AML-193 (cell line): ENCODE measurements at places on chromosomes 3 and 15.
A peak's percentile ranks its signal among the peaks of the same experiment; 100 is the strongest.

GRCh38 chr3:72538070-72538745, 310.0 kb downstream of the SHQ1 start:
- DNase-seq, result no peak

- peak; percentile 43 for DNase-seq
Observed at GRCh38 chr15:55168350-55168974, 28.3 kb downstream of the RSL24D1 start.

GRCh38 chr3:149077628-149078027, 8.7 kb downstream of the HLTF start:
- DNase-seq, result no peak

DNA sequence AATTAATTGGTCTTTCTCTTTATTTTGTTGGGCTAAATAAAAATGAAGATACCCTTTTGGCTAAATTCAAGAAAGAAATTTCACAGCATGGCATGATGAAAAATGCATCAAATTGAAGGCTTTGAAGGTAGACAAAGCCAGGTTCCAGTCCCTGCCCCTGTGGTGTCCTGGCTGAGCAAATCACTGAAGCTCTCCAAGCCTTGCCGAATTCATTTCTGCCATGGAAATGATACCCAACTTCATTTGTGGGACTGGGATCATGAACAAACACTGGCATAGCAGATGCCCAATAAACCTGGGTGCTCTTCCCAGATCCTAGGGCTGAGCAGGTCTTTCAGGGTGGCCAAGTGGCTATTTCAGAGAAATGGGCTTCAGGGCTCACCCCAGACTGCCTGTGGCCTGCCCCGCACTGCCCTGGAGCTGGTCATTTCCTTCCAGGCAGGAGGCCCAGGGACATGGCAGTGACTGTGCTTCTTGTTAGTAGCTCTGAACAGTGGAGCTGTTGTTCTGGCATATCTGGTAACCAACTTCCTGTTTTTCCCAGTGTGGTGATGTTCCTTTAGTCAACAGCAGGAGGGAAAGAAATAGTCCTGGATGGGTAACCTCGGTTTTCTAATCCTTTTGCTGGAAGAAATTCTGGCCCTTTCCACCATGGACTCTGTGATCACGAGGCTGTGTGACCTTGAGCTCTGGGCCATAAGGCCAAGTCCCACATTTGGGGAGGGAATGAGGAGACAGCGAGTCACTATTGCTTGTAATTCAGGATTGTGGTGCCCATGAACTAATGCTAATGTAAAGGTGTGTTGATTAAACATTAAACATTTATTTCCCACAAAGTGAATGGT, 47.6 kb downstream of the CTDSPL start:
- no peak for DNase-seq

- no peak for DNase-seq
Observed at GRCh38 chr3:9732740-9733115, 1.2 kb downstream of the BRPF1 start.

DNA sequence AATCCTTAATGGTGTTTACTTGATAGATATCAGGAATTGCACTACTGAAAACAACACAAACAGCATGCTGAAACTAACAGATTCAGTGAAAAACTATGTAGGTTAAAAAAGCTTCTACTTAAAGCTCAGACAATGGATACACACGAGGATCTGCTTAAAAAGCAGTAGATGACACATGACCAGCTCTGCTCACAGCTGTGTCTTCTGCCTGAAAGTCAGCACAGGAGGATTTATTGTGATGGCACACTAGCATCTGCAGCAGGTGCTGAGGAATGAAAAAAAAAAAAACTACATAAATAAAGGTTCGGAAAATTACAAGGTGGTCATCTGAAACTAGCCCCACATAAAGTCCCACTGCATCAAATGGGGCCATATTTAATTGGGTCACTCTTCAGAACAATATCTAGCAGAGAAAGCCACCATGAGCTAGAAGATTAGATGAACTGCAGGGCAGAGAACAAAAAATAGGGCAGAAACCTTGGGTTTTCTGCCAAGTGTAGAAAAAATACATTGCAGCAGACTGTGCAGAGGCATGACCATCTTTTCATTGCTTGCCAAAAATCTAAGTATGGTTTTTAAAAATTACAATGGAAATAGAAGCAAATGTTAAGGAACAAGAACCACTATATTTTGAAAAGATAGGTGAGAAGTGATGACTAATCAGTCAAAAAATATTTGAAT, 13.2 kb upstream of the GOLM2 start:
- DNase-seq, result no peak

DNA sequence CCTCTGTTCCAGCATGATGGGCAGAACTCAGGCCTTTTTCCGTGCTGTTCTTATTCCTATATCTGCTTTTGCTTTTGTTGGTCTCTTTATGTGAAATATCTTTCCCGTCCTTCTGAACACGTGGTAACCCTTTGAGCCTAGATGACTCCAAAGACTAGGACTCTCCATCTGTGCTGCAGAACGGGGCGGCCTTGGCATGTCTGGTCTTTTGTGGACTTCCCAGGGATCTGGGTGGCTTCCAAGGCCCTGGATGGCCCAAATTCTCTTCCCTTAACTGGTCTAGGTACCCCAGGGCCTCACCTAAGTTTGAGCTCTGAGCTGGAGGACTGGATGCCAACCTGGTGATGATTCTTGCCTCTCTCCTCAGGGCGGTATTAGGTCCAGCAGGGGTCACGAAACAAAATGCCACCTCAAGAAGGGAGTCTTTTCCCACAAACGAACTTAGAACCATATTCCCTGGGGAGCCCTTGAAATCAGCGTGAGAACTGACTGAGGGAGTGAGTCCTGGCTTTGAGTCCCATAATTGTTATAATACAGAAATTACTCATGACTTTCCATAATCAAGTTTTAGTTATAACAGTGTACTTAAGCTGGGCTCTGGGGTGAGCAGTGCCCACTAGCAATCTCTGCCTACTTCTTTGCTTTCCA, 13.8 kb downstream of the TLNRD1 start:
- no peak for DNase-seq

DNA sequence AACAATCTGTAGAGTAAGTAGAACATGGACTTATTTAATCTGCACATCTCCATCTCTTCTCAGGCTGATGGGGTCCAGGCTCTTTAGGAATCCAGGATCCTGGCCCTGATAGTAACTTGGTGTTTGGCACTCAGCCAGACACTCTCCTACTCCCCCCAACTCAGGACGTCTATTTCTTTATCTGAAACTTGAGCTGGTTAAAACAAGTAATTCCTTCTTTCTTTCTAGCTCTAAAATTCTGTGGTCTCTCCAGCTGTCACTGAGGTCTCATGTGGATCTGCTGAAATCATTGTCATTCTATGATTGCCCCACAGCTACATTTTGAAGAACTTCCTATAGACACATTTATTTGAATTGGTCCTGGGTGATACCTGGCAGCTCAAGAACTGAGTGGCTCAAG, 59.0 kb downstream of the TP63 start:
- no peak for DNase-seq

DNA sequence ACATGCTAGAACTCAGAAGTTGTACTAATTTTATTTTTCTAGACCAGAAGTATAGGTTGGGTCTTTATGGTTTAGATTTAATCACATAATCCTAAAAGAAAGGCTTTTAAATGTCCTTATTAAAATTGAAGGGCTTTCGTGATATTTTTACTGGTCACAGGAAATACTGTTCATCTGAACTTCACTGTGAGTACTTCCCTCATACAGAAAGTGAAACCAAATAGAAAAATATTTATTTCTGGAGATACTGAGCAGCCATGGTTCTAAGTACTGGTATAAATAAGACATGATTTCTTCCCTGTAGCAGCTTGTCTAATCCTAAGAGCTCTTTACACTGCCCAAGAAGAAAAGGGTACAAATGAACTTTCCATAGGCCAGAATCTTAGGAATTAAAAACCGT, 2.0 kb downstream of the SNRK start:
- DNase-seq, result peak; percentile 61

DNA sequence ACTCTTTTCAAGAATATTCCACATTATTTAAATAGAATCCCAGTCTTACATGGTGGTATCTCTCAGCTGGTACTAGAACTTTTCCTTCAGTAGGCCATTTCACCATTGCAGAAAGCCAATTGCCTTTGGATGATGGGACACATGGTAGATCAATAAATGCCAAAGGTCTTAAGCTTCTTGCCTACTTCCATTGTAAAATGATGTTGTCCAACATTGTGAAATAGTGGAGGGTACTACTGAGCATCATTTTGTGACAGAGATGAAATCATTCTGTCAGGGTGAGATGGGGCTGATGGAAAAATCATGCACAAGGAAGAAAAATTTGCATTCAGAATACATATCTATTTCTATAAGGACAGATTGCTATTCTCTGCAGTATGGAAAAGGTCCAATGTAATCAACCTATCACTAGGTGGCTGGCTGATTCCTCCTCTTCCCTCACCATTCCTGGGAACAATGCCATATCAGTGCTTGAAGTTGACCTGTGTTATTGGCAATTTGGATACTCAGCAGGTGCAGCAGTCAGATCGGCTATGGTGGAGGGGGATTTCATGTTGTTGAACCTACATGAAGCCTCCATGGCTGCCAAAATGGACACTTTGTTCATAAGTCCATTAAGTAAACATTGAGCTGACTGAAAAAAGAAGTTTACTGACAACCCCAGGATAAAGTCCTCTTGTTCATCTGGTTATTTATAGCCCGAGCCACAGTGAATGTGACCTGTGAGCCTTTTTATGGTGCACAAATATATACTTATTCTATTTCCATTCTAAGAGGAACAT, 596.9 kb upstream of the ARPP21 start:
- DNase-seq, result no peak

- no peak for DNase-seq
Observed at GRCh38 chr3:114093596-114093995, 37.1 kb downstream of the QTRT2 start.

DNA sequence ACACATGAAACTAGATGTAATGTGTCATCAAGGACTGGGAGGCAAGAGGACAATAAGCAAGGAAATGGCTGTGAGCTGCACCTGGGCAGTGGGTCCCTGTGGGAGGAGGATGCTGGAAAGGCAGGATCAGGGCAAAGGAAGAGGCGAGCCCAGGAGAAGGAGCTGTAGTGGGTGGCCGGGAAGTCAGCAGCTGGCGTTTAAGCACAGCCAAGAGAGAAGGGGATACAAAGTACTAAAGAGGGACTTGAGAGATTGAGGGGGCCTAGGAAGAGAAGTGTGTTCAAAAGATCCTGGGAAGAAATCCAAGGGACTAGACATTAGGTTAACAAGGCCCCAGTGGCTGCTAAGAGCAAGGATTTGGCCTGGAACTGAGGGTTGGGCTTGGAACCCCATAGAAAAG, 188.5 kb upstream of the SLC24A5 start:
- DNase-seq, result no peak

GRCh38 chr15:69593981-69594966, 141.7 kb downstream of the RPLP1 start:
- DNase-seq, result no peak

DNA sequence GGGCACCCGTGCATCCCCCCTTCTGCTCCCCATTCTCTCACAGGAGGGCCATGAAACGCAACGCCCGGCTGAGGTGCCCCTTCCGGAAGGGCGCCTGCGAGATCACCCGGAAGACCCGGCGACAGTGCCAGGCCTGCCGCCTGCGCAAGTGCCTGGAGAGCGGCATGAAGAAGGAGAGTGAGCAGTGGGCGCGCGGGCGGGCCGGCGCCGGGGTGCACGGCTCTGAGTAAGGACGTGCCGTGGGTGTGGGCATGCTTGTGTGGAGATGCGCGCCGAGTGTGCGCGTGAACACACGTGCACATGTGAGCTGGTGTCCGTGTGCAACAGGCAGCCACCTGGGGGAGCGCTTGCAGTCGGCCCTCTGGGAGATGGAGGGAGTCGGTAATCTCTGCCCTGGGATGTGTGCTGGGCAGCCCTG, 28.1 kb downstream of the NR1I2 start:
- no peak for DNase-seq

GRCh38 chr3:137347817-137348368, 390.1 kb downstream of the IL20RB start:
- DNase-seq, result no peak

DNA sequence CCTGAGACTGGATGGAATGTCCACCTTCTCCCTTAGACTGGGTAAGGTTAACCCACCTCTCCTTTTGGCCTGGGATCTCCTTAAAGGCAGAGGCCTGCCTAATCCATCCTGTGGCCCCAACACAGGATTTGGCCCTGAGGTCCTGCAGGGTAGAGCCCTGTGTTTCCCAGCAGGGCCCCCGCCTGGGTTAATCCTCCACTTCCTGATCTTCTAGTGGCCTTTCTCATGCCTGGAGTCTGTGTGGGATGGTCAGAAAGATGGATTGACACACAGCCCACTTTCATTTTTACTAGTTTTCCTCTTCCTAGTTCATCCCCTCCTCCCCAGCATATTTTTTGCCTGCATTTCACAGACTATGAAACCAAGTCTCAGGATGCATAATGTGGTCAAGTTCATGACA, 48.9 kb upstream of the SLC6A6 start:
- DNase-seq, result no peak

DNA sequence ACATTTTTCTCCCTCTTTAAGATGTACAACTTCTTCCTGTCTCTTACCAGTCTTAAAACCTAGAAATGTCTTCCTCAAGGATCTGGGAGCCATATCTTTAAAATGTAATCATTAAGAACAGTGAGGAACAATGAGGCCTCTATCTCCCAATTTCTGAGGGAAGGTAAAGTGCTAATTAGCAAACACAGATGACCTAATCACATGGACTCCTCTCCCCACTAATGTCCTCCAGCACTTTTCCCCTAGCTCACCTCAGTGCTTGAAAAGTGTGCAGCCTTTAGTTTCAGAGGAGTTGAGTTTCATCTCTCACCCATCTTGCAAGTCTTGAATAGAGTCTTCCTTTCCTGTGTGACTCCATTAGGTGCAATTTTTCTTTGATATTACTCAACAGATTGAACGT, 771.0 kb downstream of the PDCD6IP start:
- no peak for DNase-seq

DNA sequence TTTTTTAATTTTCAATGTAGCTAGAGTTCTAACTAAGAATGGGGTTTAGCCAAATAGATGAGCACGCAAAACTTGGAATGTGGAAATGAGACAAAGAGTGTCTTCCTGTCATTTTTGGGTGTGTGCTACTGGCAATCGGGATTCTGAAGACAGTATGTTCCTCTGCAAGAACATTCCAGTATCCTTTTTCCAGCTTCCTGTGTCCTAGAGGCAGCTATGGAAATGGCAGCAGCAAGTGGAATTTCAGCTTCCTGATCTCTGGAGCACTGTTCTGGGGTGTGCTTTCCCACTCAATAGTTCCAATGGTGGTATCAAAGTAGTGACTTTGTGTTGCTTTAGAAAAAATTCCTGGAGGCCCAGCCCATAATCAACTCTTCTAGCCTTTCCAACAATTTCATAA, 642.9 kb upstream of the KCNMB2 start:
- DNase-seq, result no peak
